ENCODE measurements at places on chromosomes 6 and 20.
A peak's percentile ranks its signal among the peaks of the same experiment; 100 is the strongest.

- DNase-seq, result peak; percentile 30
These were observed 65.8 kb downstream of the MAP3K4 start for GRCh38 chr6:161057103-161058091.

DNA sequence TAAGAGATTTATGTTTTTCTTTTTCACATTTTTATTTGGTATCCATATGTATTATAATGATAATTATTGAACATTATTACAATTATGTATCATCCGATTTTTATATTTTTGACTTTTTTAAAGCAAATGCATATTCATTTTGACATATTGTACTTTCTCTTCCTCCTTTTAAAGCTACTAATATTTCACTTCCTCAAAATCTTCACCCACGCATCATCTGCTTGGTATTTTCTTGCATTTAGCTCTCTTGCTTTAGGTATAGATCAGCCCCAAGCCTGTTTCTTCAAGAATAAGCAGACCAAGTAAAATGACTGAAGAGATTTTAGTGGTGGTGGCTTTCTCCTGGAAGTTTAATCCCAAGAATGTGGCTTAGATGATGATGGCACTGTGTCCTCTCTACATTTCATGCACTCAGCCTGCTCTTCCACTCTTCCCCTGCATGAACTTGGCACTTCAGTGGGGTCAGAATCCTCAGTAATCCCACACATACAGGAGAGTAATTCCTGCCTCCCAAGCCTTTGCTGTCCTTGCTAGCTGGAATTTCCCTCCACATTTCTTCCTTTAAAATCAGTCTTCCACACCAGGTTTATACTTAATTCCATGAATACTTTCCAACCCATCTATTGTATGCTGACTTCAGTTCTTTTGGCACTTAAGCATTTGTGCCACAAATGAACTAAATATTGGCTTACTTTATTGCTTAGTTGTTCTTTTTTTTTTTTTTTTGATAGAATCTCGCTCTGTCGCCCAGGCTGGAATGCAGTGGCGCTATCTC lies 8.2 kb downstream of the NCOA7 start:
- no peak for DNase-seq

DNA sequence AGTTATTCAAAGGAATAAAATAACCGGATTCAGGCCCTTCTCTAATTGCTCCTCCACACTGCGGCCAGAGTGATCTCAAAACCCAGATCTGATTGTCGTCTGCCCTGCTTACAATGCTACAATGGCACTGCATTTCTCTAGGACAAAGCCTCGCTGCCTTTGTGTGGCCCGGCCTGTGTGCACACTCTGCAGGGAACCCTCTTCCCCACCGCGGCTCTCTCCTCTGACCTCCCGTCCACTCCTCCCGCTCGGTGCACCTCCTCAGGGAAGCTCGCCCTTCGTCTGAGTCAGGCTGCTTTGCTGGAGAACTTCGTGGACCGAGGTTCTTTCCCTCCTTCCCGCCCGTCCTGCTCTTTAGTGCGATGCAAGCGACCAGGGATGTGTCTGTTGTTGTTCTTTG lies 101.6 kb upstream of the SNX9 start:
- DNase-seq, result no peak

DNA sequence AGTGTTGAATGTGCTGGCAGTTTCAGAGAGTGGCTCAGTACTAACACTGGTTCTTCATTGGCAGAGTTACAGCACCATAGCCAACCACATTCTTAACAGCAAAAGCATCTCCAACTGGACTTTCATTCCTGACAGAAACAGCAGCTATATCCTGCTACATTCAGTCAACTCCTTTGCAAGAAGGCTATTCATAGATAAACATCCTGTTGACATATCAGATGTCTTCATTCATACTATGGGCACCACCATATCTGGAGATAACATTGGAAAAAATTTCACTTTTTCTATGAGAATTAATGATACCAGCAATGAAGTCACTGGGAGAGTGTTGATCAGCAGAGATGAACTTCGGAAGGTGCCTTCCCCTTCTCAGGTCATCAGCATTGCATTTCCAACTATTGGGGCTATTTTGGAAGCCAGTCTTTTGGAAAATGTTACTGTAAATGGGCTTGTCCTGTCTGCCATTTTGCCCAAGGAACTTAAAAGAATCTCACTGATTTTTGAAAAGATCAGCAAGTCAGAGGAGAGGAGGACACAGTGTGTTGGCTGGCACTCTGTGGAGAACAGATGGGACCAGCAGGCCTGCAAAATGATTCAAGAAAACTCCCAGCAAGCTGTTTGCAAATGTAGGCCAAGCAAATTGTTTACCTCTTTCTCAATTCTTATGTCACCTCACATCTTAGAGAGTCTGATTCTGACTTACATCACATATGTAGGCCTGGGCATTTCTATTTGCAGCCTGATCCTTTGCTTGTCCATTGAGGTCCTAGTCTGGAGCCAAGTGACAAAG lies 17.0 kb upstream of the ADGRF4 start:
- DNase-seq, result no peak

DNA sequence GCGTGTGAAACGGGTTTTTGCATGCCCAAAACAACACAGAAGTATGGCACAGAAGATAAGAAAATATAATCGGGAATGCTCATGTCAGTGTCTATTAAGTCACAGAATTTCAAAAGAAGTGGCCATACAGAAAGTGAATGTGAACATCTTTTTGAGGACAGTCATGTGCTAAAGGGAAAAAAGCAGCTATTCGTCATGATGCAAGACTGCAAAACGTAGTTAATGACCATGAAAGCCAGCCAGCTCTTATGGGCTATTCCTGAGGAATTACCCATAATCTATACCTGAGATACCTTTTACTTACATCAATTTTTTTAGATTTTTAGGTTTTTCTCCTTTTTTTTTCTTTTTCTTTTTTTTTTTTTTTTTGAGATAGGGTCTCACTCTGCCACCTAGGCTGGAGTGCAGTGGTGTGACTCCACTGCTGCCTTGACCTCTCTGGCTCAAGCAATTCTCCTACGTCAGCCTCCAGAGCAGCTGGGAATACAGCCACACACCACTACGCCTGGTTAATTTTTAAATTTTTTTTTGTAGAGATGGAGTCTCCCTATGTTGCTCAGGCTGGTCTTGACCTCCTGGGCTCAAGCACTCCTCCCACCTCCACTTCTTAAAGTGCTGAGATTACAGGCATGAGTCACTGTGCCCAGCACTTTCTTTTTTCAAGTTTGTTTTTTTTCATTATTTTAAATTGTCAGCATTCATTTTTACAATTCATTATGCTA lies 18.1 kb upstream of the ZBP1 start:
- no peak for DNase-seq

DNA sequence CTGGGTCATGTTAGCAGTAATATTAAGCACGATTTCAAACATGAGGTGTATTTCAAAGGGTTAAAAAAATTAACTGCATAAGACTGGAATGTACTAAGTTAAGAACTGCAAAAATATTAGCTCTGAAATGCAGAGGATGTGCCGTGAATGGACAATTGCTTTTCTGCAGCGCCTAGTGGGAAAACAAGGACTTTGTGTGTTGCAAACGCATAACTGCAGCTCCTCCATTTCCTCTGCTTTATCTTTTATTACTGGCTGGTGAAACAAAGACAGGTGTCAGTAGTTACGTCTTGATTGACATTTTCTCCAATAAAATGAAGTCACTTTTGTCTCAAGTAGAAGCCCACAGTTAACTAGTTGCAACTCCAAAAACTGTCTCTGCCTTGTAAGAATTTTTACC lies 1.7 kb downstream of the PDE7B start:
- DNase-seq, result no peak

DNA sequence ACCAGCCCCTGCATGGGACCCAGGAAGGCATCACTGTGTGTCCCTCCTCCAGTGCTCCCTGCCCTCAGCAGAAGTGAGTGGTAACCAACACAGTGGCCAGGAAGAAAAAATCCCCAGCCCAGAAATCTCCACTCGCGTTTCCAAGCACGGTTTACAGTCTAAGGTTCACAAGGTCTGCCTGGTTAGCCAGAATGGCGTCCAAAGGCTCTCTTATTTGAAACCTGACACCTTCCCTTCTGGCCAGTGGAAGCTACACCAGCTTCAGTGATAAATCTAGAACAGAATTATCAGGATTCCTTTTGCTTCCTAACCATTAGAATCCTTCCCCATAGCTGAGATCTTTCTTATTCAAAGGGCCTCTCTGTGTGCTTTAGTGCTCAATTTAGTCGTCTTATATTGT lies 9.2 kb downstream of the LY86 start:
- no peak for DNase-seq

DNA sequence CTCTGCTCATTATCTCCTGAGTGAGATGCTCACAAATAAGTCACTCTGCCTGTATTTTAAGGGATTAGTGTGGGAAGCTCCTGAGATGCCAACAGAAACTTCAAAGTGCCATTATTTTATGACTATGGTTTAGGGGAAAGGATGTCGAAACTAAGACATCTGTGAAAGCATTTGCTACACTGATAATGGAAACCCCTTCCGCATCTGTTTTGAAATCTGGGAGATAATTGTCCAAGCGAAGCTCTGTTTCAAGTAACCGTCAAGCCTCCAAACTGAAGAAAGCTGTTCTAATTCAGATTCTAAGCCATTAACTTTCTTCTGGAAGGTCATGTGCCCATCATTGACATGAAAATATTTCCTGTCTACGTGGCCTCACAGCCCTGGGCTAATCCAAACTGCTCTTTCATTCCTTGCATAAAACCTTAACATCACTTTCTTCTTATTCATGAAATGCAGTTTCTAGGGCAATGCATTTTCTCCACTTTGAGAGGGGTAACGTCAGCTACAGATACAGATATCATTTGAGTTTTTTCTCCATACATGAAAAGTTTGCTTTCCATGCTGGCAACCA lies 932.0 kb downstream of the C6orf118 start:
- DNase-seq, result no peak

GRCh38 chr6:141552031-141552430 lies 580.7 kb upstream of the GJE1 start:
- DNase-seq, result peak; percentile 67

- DNase-seq, result no peak
These were observed 72.9 kb downstream of the SNX5 start for GRCh38 chr20:17895641-17896171.

DNA sequence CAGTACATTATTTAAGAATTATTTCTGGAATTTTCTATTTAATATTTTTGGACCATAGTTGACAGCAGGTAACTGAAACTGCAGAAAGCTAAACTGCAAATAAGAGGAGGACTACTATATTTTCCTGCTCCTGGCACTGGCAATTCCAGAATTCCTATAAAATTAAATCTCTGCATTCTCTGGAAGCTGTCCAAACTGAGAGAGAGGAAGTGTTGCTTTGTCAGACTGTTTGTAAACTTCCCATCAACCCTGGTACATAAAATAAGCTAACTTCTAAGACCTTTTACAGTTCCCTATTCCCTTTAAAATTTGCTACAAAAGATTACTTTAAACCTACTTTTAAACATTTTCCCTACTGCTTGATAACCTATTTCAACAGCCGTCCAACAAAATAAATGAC lies 196.1 kb upstream of the RUNX2 start:
- no peak for DNase-seq

GRCh38 chr6:49555951-49556350 lies 5.5 kb downstream of the C6orf141 start:
- DNase-seq, result no peak

GRCh38 chr20:64005394-64005793 lies 24.5 kb downstream of the PRPF6 start:
- no peak for DNase-seq

DNA sequence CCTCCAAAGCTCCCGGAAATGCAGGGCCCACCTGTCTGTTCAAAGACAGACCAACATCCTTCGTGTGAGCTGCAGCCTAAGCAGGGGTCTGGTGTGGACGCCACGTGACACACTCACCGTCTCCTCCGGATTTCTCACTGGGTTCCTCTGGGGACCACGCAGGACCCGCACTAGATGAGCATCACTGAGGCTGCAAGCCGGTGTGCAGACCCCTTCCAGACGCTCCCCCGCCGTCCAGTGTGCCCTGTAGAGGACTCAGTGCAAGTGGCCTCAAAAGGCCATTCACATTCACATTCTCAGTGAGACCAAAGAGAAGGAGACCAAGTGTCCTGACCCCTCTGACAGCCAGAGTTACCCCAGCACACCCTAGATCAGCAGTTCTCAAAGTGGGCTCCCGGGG lies 91.2 kb upstream of the QKI start:
- no peak for DNase-seq

DNA sequence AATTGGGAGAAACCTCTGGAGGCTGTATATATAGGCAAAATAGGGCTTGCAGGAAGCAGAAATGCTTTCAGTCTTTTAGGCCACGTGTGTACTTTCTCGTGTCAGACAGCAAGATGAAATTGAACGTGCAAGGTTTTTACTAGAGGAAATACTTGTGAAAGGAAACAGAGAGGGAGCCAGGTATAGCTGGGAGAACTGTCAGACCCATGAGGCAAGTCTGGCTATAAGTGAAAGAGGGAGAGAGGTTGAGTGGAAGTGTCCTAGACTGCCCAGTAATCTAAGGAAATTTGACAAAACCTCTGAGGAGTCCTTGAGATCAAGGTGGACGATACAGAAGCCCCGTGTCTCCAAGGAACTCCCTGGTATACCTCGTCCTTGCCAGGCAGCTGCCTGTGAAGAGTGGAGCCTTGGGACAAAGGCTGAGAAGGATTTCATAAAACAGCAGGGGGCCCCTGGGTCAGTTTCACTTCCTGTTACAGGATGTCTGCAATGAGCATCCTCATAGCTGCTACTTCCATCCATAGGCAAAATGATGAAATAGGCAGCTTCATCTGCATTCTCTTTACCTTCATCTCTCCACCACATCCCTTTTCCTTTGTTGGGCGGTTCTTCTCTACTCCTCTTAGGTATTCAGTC lies 114.4 kb upstream of the MAP3K7 start:
- DNase-seq, result no peak
